ENCODE measurements at places on chromosomes 5 and 9.

DNA sequence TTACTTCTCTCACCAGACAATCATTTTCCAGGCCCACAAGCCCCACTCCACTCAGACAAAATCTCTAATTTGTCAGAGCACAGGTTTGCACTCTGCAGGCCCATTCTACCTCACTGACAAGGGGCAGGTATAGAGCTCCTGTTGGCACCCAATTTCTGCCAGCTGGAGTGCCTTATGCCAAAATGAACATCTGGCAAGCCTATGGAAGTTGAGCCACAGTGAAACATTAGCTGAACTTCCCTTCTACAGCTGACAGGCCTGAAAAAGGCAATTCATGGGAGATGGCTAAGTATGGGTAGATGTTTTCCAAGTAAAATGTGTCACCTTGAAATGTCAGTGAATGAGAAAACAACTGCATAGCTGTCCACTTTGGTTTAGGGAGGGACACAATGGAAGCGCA is 87.0 kb downstream of the SPOCK1 start:
- DNase-seq: no peak

GRCh38 chr5:144368556-144368955 is 197.9 kb downstream of the KCTD16 start:
- no peak for DNase-seq

- no peak for DNase-seq
Observed at GRCh38 chr9:135159801-135160200, 72.3 kb downstream of the OLFM1 start.

DNA sequence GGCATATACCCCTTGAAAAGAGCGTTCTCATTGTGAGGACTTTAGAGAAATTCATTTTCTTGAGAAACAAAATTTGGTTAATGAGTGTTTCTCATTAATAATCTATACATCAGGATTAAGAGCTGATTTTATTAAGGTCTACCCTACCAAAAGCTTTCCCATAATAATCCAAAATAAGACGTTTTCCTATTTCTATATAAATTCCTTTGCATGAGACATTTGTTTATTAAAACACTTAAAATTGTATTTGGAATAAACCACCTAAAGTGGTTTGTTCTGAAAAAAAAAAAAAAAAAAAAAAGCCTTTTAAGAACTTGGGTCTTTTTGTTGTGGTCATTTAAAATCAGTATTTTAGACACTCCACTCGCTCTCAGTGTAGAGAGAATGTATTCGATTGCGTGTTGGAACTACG is 695 bp upstream of the TMOD1 start:
- DNase-seq: no peak

- DNase-seq: no peak
Observed at GRCh38 chr9:131965841-131966240, 113.8 kb downstream of the MED27 start.
